ENCODE measurements at places on chromosomes 3 and 15.

- DNase-seq: no peak
These were observed 34.9 kb downstream of the TSPAN3 start for GRCh38 chr15:77035999-77036471.

GRCh38 chr15:48427479-48427878 is 96.2 kb downstream of the DUT start:
- DNase-seq: no peak

GRCh38 chr3:52086461-52086860 is 30.1 kb upstream of the DUSP7 start:
- no peak for DNase-seq

DNA sequence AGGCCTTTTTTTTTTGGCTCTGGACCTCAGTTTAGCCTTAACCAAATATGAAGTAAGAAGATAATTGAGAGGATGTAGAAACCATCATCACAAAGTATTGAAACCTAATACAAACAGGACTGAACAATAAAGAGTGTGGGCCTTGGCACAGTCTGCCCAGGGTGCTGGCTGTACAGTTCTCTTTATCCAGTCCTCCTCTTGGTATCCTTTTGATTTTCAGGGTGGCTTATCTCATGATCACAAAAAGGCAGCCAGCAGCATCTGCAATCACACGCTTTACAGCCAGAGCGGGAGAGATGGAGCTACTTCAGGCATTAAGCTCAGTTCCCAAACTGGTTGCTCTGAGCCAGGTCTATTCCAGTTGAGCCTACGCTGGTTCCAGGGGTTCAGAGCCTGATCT is 239.7 kb downstream of the RPLP1 start:
- no peak for DNase-seq
